ENCODE measurements at places on chromosomes 1 and 21.

- DNase-seq: no peak
These were observed 179.9 kb upstream of the FGGY start for GRCh38 chr1:59116920-59117542.

DNA sequence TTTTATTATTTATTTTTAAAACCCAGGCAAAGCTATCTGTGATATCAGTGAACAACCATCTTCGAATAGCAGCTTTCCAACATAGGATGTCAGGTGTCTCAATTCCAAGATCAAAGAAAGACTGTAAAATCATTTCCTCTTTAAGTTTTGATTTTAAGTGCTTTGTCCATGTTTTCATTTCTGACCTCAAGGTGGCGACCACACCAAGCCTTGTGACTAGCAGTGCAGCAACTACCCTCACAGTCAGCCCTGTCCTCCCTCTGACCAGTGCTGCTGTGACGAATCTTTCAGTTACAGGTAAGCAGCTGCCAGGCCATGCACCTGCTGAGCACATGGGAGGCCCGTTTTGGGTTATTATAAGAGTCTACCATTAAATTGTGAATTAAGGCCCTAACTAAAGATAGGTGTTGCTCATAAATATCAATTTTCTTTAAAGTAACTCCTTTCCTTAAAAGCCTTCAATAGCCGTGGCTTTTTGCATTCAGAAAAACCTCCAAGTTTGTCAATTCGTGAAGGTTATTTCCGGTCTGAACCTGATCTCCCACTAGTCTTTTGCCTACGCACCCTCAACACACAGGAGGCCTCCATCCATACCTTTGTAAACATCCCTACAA, 117.0 kb downstream of the CD247 start:
- peak; percentile 62 for DNase-seq

DNA sequence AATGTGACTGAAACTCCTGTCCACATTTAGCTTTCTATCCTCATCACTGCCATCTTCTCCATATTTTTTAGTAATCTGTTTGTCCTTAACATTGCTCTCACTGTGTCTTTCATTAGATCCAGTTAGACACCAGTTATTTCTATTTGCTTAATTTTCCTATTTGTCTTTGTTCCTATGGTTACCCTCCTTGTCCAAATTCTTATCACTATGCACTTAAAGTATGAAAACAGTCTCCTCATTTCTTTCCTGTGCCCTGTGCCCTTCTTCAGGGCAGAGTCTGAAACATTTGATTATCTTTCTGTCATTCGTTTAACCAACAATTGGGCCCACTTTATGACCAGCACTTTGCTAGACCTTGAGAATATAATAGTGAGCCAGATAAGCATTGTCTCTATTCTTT, 64.2 kb downstream of the SLC30A7 start:
- no peak for DNase-seq

- DNase-seq: no peak
These were observed 371.9 kb downstream of the TTLL7 start for GRCh38 chr1:83627045-83627444.

- no peak for DNase-seq
These were observed 119.3 kb downstream of the NGF start for GRCh38 chr1:115218699-115219098.

DNA sequence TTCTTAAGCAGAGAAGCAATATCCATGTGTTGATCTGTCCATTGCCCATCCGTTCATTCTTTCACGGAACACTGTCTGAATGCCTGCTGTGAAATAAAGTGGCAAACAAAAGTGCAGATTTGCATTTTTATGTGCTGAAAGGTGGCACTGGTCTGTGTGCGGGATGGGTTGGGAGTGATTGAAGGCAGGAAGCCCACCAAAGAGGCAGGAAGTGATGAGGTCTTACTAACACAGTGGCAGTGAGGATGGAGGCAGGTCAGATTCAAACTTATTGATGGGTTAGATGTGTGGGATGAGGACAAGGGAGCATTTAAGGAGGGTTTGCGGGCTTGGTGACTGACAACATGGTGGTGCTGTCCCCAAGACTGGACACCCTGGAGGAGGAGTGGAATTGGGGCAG, 8.3 kb downstream of the PTPRF start:
- DNase-seq: no peak

- DNase-seq: no peak
These were observed 3.5 kb downstream of the OLFML2B start for GRCh38 chr1:162020150-162020549.

GRCh38 chr1:199272628-199273086, 633.8 kb downstream of the PTPRC start:
- peak; percentile 14 for DNase-seq

- DNase-seq: no peak
These were observed 15.8 kb downstream of the THRAP3 start for GRCh38 chr1:36239941-36240637.

GRCh38 chr1:218575079-218575478, 229.9 kb downstream of the TGFB2 start:
- DNase-seq: no peak

GRCh38 chr1:56550859-56551188, 28.5 kb downstream of the PLPP3 start:
- no peak for DNase-seq

DNA sequence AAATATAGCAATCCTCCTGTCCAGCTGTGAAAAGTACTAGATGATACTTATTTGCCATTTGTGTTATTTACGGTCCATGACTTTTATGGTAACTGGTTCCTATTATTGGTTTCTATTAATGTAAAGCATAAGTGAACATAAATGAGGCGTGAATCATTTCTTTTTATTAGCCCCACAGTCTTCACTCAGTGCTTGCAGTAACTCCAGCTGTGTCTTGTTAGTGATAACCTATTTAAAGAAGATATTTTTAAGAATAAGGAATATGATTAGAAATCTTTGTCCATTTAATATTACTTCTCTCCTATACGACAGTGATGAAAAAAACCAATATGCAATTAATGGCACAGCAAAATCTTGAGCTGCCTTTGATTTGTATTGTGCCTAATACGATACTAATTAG, 149.9 kb downstream of the SPATA17 start:
- DNase-seq: no peak

GRCh38 chr1:85606414-85606800, 25.8 kb downstream of the CCN1 start:
- DNase-seq: no peak

GRCh38 chr1:7608628-7609305, 162.3 kb upstream of the VAMP3 start:
- DNase-seq: no peak

DNA sequence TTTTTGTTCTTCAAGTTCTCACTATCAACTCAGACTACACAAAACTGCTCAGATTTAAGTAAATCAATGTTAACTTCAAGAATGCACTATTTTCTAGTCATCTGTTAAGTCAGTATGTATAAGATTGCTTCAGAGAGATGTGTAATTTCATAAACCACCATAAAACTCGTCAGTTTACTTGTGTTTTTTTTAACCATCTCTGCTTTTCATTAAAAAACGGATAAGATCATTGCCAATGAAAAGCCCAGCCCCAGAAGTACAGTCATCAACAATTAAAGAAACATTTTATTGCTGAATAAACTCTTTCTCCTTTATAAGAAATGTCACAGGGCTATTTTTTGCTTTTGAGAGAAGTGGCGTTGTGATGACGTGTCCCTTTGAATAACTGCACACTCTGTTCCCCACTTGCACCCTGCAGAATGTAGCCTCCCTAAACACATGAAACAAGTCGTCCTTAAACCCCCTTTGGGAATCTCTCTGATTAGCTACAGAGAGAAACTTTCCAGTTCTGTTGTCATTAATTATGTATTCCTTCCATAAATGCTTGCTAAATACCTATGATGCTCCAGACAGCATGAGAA, 202.7 kb upstream of the FOXD3 start:
- no peak for DNase-seq

GRCh38 chr1:150138044-150138443, 11.7 kb upstream of the PLEKHO1 start:
- DNase-seq: no peak

GRCh38 chr1:20100632-20101355, 18.5 kb downstream of the PLA2G2D start:
- DNase-seq: peak; percentile 74

GRCh38 chr1:59414406-59415133, 117.7 kb downstream of the FGGY start:
- DNase-seq: no peak

- no peak for DNase-seq
These were observed 33.6 kb downstream of the RGS21 start for GRCh38 chr1:192350356-192350755.

GRCh38 chr21:15212206-15212605, 147.4 kb upstream of the NRIP1 start:
- no peak for DNase-seq

DNA sequence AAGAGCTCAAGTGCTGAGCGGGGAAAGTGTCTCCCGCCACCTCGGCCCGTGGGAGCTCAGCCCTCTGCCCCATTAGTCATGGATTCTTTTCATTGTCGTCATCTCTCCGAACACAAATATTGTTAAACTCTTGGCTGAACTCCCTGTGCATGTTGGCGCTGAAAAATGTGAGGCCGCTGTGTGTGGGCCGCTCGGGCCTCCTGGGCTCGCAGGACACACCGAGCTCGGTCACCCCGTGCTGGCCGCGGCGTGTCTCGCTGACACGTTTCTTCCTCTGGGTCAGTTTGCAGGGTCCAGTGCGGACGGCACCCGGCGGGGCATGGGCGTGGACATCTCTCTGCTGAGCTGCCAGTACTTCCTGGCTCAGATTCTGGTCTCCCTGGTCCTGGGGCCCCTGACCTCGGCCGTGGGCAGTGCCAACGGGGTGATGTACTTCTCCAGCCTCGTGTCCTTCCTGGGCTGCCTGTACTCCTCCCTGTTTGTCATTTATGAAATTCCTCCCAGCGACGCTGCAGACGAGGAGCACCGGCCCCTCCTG, 25.6 kb downstream of the SLC45A1 start:
- DNase-seq: no peak

GRCh38 chr1:165928075-165928731, 100.8 kb downstream of the UCK2 start:
- DNase-seq: peak; percentile 72

GRCh38 chr21:44954281-44954771, 14.5 kb downstream of the SLX9 start:
- no peak for DNase-seq

GRCh38 chr21:44785620-44786335, 15.8 kb downstream of the UBE2G2 start:
- no peak for DNase-seq

DNA sequence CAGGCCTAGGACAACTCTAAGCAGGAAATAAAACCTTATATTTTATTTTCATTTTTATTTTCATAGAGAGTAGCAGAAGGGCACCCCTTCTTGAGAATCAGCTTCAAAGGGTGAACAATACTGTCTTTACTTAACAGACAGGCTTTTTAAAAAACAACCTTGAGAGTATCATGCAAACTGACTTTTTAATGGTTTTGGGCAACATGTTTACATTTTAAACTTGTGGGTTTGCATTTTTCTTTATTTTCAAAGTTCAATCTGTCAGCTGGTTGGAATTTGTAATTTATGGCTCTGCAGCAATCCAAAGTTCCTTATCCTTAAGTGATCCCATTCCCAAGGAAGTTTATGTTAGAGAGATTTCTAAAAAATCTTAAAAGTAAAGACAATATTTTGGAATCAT, 392.3 kb upstream of the ADAMTS5 start:
- no peak for DNase-seq

DNA sequence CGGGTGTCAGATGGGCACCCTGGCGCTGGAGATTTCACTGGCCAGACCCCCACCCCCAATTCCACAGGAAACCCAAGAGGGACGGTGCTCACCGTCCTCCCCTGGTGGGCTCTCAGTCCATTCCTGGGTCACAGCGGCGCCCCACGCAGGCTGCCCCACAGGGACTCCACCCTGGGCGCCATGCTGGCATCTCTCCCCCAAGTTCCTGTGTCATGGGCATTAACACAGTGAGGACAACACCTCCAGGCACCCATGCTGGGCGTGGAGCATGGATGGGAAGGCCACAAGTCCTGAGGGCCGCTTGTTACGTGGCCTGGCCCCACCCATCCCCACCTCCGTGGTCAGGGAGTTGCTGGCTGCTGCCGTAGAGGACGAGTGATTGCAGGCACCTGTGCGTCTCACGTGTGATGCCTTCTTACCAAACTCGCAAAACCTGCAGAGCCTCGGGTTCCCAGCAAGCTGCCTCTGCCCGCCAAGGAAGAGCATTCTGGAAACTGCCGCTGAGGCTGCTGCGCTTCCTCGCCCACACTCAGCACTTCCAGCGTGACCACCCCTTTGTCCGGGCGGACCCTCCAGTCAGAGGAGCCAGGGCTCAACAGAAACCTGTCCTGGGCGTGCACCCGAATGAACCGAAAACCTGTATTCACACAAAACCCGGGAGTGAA, 60.3 kb downstream of the SLX9 start:
- no peak for DNase-seq

- DNase-seq: peak; percentile 22
These were observed 686 bp downstream of the MIIP start for GRCh38 chr1:12019858-12020509.

DNA sequence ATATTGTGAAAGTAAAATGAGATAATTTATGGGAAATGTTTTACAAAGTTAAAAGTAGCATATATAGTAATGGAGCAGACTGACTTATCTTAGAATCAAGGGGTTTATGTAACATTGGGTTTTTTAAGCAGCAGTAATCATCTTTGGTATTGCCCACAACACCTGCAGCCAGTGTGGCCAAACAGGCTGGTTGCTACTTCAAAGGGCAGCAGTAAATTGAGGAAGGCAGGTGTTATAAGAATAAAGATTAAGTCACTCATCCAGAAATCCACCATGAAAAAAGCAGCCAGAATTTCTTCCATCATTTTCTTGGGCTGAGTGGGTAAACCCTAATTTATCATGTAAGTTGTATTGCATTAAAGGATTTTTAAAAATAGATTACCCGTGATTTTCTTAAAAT, 16.7 kb downstream of the DYNLT5 start:
- DNase-seq: no peak

DNA sequence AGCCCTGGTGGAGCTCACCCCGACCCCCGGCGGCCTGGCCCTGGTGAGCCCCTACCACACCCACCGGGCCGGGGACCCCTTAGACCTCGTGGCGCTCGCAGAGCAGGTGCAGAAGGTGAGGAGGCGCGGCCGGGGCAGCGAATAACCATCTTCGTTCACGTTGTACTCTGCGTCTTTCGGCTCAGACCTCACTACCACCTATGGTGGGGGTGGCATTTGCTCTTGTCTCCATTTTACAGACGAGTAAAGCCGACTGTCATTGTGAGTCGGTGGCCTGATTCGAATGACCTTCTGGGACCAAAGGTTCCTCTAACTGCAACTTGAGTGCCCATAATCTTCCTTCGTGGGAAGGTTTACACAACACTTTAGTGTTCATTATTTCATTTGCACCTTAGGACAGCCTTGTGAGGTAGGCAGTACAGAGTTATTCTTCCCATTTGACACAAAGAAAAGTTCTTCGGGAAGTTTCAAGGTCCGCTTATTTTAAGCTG, 506 bp downstream of the C1orf50 start:
- peak; percentile 34 for DNase-seq

DNA sequence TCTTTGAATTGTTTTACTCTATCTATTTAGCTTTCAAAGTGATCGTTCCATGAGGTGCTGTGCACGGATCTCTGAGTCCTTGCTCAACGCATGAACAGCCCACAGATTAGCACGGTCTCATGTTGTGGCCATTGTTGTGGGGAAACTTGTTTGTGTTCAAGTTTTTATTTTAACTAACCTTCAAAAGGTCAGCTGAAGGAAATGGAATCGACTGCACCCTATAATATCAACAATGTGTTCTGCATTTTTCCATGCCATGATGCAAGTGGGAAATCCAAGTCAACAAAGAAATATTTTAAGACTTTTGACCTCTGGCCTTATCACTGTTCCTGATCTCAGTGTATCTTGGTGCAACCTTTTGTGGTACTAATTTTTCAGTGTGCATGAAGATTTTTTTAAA, 6.1 kb downstream of the SH2D1B start:
- no peak for DNase-seq

GRCh38 chr1:236416165-236416564, 22.1 kb downstream of the EDARADD start:
- peak; percentile 54 for DNase-seq

- DNase-seq: no peak
These were observed 114.4 kb downstream of the PRDM16 start for GRCh38 chr1:3183411-3183810.

Measured in activated CD4-positive, alpha-beta T cell treated with anti-CD3 and anti-CD28 coated beads, Interleukin-2, Interleukin-6, amounts not matched to agents 100 ng/mL and 50 ng/mL, durations not matched to agents 16 hours and 8 hours (primary cell).